ENCODE measurements at places on chromosomes 11 and 22.

DNA sequence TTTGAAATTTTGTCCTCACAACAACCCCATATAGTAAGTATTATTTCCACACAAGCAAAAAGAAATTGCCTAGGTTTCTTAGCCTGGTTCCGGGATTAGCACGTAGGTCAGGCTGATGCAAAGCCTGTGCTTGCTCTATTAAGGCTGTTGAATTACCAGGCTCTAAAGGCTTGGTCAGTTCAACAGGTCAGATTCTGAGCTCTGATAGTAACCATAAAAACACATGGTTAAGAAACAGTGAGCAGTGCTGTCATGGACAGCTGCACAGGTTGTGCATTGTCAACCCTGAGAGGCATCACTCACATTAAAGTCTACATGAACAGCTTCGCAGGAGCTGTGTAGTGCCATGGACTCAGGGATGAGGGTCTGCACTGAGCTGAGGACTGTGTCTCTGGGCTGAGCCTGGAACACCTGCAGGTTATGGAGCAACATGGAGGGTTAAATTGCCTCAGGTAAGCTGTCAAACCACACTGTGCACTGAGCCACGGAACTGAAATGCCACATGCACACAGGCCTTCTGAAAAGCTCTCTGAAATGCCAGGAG lies 98.0 kb downstream of the PIWIL4 start:
- no peak for DNase-seq

DNA sequence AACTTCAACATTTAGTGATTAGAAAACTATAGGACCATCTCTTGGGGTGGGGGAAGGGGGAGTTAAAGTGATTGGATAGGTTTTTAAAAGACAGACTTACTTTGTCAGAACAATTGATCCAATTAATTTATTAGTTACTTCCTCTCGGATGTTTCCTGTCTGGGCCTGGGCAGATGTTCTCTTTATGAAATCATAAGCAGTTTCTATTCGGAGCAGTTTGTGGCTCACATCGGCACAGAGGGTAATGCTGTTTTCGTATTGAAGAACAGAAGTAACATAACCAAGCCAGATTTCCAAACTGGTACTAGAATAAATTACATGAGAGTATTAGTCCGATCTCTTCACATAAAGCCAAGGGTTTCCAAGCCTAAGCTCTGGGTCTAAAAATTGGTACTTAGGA lies 20.6 kb downstream of the PIWIL3 start:
- DNase-seq, result no peak

- DNase-seq, result no peak
Measured at GRCh38 chr11:64064374-64065140, 28.8 kb downstream of the FLRT1 start.

DNA sequence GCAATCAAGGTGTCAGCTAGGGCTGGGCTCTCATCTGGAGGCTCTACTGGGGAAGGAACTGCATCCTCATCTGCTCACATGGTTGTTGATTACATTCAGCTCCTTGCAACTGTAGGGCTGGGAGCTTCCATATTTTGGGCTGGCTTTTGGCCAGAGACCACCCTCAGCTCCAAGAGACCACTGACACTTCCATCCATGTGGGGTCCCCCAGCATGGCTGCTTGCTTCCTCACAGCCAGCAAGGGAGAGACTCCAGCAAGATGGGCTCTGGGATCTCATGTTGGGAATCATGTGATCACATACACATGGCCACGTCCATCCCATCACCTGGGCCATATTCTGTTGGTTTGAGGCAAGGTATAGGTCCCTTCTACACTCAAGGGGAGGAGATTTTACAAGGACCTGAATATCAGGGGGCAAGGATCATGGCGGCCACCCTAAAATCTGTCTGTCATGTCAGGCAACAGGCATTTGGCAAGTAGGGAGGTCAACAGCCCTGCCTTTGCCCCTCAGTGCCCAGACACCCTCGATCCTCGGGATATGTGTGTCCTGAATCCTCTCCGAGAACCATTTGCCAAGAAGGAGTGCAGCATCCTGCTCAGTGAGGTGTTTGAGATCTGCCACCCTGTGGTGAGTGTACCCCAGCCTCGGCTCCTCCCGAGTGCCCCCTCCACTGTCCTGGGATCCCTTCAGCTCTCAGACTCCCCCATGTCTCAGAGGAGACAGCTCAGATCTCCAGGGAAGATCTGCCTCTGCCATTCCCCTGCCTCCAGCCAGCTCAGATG lies 48.7 kb downstream of the OTOG start:
- DNase-seq, result peak; percentile 24

DNA sequence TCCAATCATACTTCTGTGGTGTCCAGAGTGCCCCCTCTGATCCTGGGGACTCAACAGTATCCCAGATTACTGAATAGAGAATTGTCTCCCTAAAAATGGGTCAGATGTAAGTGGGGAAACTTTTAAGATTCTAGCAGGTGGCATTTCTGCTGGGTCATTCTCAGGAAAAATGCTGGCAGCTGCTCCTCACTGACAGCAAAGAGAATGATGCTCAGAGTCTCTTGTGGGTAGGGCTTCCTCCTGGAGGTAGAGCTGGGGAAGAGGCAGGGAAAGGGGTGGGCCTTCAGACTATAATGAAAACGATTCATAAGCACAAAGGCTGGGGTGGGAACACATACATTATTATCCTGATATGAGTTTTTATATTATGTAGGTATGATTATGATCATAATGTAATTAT lies 647.2 kb downstream of the NELL1 start:
- no peak for DNase-seq

DNA sequence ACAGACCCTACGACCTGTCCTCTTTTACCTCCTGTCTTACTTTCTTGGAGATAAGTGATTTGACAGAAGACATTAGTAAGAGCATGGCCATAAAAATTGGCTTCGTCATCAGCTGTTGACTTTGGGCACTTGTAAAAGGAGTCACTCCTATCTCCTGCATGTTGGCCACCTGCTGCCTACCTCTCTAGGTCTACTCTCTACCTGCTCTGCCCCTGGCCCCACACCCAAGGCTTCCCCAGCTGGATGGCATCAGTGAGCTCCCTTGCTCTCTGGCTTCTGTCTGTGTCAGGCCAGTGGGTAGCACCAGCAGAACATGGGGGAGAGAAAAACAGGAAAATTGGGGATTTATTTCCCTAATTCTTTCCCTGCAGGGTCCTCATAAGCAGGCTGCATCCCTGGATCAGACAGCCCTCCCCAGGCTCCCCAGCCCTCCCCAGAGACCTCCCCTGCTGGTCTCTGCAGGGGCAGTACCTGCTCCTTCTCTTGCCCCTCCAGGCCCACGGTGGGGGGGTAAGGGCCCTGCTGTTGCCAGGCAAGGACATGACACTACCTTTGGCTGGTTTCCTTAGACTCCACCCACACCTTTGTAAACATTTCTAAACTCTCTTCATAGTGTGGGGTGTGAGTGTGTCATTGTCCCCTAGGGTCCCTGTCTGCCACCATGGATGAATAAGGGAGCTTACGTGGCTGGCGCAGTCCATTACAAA lies 157.0 kb upstream of the NECTIN1 start:
- DNase-seq, result peak; percentile 63

DNA sequence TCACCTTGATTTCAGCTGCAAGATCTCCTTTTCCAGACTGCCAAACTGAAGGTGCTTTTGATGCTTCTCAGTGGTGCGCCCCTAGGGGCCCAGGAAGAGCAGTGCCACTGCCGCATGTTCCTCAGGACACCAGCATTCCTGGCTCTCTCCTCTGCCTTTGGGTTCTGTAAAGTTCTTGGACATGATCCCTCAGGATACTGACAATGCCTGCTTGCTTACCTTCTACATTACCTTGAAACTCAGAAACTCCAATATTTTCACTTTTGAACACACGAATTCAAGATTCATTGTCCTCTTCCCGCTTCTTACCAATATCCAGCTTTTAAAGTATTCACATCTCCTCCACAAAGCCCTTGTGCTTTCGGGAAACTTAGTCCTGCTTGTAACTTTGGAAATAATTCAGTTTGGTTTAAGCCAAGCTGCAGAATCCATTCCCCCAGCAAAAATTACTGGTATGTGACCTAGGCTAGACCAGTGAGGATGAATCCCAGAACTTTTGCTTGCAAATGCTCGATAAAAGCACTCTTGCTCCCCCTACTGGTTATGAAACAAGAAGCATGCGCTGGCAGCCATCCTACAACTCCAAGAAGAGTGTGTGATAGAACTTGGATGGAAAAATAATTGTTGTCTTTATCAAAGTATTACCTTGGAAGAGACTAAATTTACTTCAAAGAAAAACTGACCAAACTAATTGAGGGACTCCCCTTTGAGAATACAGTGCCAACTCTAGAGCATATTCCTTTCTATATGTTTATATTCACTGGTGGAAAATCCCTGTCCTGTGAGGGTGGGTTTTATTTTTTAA lies 16.5 kb upstream of the OR5B21 start:
- DNase-seq, result peak; percentile 42

- peak; percentile 28 for DNase-seq
Measured at GRCh38 chr22:19218541-19219233, 40.2 kb upstream of the SLC25A1 start.

- no peak for DNase-seq
Measured at GRCh38 chr11:70068345-70068744, 9.8 kb upstream of the ANO1 start.

GRCh38 chr22:42262964-42263363 lies 7.5 kb downstream of the TCF20 start:
- no peak for DNase-seq

DNA sequence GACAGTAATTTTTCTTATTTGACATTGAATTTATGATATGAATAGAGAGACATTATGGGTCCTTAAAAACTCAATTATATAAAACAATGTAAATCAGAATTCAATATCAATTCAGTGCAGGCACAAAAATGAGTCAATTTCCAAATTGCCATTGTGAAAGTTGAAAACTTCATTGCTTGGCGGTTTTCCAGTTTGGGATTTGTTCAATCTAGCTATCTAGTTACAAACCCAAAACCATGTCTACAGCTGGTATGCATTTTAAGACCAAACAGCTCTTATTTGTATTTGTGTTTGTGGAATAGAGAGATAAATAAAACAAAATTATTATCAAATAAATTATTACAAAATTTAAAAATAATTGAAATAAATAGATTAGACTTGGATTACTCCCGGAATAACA lies 1206.6 kb upstream of the RAG2 start:
- no peak for DNase-seq

DNA sequence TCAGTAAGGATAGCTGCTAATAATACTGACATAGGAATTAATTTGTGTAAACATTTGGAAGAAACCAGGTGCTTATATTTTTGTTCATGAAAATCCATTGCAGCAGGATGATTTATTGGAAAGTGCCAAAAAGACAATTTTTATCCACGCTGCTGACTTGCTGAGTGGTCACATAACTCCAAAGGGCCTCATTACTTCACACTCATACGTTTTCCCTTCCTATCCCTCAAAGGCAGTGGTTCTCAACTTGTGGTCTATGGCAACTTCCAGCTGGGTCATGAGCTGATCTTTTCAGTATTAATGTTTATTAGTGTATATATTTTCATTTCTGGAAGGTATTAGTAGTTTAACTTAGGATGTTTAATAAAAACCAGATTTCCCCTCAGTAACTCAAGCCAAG lies 178.1 kb downstream of the UVRAG start:
- DNase-seq, result no peak

DNA sequence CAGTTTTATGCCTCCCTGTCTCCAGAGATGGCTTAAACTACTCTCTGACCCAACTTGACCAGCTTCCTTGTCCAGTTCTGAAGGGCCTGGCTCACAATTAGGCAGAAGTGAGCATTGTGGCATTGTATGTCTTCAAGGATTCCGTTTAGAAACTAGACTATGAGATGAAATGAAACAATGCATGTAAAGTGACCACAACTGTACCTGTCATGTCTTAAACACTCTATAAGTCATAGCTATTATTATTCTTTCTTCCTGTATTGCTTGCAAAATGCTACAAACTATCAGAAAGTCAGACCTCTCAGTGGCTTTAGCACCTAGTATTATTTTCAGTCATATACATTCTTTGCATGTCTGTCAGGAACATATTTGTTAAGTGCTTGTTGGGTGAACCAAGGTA lies 127.9 kb upstream of the MTMR2 start:
- no peak for DNase-seq

DNA sequence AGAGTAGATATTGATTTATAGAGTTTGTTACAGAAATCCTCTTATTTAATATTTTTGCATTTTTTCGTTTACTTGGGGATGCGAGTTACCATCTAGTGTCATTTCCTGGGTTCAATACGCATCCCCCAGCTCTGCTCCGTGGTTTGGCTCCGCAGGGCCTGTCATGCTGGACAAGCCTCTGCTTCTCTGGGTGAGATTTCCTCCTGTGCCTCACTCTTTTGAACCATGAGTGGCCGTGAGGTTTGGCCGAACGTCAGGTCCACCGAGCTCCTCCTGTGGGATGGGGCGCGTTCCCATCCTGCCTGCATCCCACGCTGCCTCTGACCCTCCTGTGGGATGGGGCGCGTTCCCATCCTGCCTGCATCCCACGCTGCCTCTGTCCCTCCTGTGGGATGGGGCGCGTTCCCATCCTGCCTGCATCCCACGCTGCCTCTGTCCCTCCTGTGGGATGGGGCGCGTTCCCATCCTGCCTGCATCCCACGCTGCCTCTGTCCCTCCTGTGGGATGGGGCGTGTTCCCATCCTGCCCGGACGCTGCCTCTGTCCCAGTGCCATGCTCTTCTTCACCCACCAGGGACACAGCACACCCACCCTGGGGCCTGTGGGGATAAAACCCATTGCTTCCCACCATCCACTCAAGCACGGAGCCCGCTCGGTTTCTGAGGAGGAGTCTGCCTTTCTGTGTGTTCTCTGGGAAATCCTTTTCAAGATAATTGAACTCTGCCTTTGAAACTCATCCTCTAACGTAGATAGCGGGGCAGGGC lies 506.8 kb downstream of the BRD1 start:
- DNase-seq, result no peak

DNA sequence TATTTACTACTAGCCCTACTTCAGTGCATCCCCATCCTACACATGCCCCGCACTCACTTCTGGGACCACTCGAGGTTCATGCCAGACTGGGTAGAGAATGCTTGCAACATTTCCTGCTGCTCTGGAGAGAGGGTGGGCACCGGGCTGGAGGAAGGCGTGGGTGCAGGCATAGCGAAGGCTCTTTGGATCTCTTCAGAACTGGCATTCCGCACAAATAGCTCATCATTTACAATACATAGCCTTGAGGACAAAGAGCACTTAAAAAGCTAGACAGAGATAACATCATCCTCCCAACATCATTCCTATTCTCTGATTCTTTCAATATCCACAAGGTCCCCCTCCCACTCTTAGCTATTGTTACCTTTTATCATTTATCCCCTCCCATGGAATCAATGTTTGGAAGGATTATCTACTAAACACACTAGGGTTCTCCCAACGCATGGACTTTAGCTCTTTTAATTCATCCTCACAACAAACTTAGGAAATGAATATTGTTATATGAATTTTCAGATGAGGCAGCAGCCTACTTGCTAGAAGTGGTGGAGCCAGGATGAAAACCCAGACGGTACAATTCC lies 2.5 kb upstream of the TMEM223 start:
- no peak for DNase-seq

All from Peyer's patch (tissue), 4 donors.